ENCODE measurements at places on chromosomes 13 and 19. TPM values are rescaled to one million over a fixed set of nuclear protein-coding genes. Genes with fewer than 3 reads are reported as not detected.

DNA sequence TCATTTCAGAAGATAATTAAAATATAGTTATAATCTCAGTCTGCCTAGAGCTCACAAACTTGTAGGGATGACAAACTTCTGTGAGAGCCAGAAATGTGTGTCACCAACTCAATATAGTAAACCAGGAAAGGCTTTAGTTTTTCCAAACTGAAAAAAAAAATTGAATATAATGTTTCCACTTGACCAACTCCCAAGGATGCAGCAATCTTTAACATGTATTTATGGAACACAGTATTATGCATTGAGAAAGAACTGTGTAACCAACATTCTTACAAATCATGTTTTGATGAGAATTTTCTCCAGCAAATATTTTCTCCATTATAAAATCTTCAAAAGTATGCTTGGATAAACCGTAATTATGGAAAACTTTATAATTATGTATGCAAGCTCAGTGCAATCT is 50.1 kb upstream of the KLF12 start:
- DNase-seq, result no peak

TPTE2 gene
- total RNA-seq, result not detected

DNA sequence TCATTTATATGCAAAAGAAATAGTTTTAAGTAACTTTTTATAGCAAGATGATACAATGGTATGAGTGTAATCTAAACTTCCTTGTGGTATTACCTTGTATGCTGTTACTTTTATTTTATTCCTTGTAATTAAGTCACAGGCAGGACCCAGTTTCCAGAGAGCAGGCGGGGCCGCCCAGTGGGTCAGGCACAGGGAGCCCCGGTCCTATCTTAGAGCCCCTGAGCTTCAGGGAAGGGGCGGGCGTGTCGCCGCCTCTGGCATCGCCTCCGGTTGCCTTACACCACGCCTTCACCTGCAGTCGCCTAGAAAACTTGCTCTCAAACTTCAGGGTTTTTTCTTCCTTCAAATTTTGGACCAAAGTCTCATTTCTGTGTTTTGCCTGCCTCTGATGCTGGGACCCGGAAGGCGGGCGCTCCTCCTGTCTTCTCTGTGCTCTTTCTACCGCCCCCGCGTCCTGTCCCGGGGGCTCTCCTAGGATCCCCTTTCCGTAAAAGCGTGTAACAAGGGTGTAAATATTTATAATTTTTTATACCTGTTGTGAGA is 10.2 kb downstream of the PLPPR3 start:
- no peak for DNase-seq

DNA sequence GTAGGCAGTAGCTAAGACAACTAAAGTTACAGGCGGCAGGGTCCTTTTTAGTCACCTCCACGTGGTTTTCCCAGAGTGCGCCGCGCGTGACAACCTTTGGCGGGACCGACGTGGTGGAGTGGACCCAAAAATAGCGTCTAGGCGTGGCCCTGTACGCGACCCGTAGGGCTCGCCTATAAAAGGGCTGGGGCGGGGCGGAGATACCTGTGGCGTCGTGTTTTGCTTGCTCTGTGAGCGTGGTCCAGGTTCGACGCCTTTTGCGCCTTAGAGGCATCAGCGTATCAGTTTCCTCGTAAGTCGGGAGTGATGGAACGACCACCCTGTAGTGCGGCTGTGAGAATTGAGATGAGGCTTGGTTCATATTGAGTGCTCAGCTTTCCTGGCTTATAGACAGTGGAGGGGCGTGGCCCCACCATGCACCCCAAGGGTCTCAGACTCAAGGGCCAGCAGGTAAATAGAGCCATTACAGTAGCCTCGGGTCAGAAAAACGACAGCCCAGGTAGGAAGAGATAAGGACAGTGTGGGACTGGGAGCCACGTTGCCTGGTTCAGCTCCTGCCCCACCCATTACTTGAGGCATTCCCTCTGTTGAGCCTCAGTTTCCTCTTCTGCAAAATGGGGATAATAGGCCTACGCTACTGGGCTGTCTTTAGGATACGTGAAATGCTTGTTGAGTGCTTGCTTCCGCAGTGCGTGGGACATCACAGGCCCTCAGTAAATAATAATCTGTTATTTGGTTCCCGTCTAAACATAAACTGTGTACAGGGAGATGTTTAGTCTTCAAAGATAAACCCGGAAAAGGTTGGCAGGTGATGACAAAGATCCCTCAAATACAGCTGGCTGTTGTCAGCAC is 693 bp upstream of the TMED1 start:
- DNase-seq, result peak; percentile 91

GRCh38 chr13:40217675-40218074 is 448.8 kb downstream of the FOXO1 start:
- DNase-seq, result no peak

GRCh38 chr13:73168953-73169401 is 110.2 kb downstream of the KLF5 start:
- DNase-seq, result no peak
